GM12878 (cell line): ENCODE measurements at places on chromosomes 3 and 15.

DNA sequence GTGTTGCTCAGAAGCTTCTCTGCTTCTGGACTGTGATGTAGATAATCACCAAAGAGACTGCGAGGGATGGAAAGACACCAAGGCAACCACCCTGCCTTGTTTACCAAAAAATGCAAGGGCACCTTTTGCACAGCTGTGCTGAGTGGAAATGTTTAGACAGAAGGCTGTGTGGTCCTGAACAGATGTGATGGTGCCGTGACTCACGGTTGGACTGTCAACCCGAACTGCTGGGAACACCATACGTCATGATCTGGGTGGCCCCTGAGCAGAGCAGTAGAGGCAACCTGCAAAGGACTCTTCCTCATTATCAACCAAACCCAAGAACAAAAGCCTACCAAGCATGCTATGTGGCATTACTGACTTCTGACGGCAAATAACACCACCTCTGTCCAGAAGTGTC, 61.3 kb upstream of the LPP start:
- no peak for DNase-seq

DNA sequence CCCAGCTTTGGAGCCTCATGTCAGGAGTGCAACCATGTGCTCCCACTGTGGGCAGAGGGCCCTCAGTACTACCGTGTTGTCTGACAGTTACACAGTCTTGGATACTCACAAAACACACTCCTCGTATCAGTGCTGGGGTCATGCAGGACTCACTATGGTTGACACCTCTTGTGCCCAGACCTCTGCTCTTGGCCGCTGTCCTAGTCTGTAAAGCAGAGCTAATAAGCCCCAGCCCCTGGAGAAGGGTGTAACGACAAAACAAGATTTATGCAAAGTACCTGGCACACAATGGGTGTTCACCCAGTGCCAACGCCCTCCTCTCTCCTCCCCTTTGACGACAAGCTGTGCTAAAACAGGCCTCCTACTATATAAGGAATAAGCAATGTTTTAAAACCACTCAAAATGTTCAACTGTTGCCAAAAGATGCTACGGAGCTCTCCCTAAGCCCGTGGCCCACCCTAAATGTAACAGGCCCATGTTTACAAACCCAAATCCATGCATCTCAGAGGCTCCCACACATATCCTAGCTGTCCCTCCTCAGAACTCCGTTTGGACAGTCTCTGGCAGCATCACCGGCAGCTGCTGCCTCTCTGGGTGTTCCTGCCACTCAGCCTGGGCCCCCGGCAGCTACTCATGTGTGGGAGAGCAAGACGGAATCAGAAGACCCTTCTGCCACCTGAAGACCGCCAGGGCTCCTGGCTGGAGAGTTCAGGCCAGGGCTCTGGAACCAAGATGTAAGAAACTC, 65.8 kb downstream of the MRPL46 start:
- DNase-seq = no peak

DNA sequence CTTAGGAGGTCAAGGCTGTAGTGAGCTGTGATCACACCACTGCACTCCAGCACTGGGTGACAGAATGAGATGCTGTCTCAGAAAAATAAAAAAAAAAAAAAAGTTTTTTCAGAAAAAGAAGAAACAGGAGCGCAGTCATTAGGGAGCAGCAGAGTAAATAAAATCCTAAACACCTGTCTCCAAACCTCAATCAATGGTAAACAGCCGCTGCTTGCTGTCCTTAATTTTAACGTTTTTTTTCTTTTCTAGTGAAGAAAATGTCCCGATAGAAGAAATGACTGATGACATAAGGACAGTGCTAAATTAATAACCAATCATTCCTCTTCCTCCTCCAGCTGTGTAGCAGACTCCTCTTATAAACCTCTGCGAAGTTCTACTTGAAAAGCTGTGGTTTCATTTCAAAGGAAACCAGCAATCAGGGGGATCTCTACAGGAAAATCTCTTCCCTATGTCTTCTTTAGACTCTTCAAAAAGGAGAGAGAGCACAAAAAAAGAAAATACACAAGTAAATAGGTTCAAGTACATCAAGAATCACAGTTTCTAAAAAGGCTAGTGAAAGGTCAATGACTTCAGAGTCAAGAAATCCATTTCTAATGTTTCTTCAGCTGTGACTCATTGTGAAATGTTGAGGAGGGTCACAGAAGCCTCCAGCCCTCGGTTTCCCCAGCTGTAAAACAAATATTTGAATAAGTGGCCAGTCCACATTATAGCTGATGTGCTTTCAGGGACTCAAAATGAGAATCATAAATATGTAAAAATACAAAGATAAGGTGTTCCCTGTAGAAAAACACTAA, 127.6 kb downstream of the TMCO5A start:
- no peak for DNase-seq

DNA sequence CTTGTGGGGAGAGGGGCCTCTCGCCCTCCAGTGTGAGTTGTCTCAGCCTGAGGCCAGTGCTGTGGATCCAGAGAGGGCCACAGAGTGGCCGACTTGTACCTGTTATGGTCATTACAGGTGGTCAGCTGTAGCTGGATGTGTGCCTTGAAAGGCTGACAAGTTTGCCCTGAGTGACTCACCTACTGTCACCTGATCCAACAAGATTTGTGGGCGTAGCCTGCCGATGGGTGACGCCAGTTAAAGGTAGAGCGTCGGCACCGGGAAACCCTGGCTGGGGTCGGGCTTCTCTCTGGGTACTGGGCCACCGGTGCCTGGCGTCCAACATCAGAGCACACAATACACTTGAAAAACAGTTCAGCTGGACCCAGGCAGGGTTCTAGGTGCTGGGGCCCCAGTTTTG, 2.8 kb upstream of the ISG20 start:
- DNase-seq = no peak

DNA sequence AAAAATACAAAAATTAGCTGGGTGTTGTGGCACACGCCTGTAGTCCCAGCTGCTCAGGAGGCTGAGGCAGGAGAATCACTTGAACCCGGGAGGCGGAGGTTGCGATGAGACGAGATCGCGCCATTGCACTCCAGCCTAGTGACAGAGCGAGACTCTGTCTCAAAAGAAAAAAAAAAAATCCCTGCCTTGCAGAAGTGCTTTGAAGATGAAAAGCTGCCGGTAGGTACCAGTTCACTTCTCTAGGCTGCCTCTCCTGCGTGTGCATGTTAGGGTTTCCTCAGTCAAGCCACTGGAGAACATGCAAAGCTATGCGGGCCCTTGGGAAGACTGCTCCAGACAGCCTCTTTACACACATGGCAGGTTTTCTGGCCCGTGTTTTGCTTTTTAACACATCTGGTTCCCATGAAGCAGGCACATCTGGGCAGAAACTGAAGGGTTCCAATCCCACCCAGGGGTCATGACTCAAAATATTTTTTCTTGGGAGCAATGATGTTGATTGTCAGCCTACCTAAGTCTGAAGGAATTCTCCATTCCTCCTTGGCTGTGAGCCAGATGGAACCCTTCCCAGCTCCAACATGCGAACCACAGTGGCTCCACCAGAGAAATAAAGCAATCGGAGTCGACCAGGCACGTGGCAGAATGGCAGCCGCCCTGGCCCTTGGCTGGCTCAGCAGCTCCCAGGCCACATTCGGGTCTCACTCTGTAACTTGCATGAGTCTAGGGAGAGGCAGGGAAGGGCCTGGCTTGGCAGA, 29.6 kb downstream of the MGLL start:
- no peak for DNase-seq

DNA sequence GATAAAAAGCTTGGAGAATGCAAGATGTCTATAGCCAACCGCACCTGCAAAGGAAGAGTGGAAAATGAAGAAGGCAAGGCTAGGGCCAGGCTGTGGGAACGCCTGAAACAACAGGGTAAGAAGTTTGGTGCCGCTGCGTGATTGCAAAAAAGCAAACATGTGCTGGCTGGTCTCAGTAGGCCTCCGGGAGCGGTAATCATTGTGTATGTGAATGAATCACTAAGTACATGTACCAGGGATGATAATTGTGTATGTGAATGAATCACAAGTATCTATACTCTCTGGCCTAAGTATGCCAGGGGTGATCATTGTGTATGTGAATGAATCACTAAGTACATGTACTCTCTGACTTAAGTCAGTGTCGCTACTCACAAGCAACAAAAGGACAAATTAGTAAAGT, 40.3 kb upstream of the PARL start:
- DNase-seq = no peak
